ENCODE measurements at places on chromosomes 7 and 10.

GRCh38 chr10:63994371-63994770 lies 473.2 kb downstream of the REEP3 start:
- no peak for DNase-seq

DNA sequence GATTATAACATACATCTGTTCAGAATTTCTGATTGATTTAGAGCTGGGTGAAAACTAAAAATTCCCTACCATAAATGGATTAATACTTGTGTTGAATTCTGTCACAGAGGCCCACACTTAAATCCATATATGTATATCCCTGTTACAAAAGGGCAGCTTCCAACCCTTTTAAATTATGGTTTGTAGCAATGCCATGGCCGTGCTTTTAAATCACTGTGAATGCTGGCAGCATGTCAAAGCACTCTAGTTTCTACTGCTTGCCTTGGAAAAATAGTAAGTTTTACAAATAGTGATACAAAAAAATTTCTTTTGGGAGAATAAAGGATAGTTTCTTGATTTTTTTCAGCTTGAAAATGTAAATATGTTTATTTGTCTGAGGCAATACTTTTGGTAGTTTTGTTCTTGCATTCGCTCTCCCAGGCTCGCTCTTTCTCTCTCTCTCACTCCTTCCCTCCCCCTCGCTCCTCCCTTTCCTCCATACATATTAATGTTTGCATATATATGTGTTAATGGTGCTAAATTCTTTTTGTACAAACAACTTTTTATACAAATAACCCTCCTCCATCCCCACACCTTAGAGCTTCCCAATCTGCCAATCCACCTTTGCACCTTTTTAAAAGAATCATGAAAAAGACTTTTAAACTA lies 29.8 kb downstream of the TES start:
- no peak for DNase-seq

GRCh38 chr10:109277456-109277855 lies 645.9 kb downstream of the XPNPEP1 start:
- no peak for DNase-seq

- no peak for DNase-seq
These were observed 185.4 kb downstream of the RAB11FIP2 start for GRCh38 chr10:117861329-117861728.

DNA sequence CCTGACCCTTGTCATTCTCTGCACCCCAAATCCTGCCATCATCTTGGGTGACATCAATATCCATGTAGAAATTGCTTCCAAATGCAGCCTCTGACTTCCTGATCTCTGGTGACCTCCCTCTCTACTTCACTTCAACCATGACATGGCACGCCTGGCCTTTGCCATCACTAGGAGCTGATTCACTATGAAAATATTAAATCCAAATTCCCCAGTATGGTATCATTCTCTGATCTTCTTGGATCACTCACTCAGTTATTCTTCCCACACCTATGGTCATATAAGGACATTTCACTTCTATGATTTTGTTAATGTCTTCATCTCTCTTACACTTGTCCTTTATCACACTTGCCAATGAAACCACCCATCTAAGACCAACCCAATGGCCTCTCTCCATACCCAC lies 73.7 kb upstream of the ODAD2 start:
- no peak for DNase-seq

- no peak for DNase-seq
These were observed 2.1 kb upstream of the RALA start for GRCh38 chr7:39621261-39621660.

GRCh38 chr10:81848514-81848913 lies 26.5 kb upstream of the NRG3 start:
- no peak for DNase-seq

DNA sequence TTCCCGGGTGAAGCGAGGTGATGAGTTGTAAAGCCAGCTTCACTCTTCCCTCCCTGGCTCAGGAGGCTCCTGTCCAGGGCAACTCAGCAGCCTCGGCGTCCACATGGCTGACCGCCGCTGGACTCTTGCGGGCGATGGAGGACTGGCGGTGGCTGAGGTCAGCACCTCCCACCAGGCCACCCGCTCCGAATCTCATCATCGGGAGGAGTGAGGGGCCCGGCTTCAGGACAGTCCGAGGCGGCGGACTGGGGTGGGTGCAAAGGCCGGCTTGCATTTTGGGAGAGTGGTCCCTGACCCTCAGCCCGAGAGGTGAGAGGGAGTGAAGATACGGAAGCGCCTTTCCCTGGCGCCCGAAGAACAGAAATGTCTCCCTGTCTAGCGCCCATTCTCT lies 759 bp downstream of the DNAJB12 start:
- DNase-seq = no peak

DNA sequence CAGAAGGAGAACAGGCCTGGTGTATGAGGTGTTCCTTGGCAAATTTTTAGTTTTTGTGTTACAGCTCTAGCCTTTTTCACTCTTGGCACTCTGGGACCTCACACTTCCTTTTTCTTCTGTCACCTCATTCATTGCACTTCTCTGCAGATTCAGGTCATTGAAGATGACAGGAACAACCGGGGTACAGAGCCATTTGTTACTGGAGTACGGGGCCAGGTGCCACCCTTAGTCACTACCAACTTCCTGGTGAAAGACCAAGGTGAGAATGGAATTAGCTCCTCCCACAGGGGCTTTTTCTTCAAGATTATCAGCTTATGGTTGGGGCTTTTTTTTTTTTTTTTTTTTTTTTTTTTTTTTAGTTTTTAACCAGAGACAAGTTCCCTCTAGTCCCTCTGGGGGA lies 18.5 kb upstream of the CHCHD1 start:
- no peak for DNase-seq

- no peak for DNase-seq
These were observed 986 bp upstream of the PPP2R2D start for GRCh38 chr10:131899695-131900349.

GRCh38 chr7:81684514-81685269 lies 85.2 kb downstream of the HGF start:
- DNase-seq = no peak

DNA sequence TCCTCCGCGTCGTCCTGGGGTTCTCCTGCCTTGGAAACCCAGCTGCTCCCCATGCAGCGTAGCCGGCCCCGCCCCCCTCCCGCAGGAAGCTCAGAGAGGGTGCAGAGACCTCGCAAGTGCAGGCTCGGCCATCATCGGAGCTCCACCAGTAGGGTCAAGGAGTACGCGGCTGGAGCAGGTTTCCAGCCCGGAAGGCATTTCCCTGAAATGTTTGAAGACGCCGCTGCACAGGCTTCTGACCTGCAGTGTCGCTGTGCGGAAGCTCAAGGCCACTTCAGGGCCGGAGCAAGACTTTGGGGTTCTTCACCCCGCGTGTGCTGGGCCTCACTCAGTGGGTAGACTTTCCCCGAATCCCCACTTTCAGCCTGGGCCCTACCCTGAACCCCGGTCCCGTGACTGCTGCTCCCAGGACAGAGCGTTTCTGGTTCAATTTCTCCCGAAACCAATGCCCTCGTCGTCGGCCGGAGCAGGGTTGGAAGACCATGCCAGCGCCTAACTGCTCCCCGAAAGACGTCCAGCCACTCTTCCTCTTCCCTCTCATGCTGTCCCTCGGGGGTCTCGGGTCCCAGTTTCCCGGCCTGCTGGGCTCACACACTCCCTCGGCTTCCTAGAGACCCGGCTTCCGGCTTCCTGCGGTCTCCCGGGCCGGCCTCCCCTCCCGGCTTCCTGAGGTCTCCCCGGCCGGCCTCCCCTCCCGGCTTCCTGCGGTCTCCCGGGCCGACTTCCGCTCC lies 52.1 kb downstream of the INSIG1 start:
- no peak for DNase-seq

DNA sequence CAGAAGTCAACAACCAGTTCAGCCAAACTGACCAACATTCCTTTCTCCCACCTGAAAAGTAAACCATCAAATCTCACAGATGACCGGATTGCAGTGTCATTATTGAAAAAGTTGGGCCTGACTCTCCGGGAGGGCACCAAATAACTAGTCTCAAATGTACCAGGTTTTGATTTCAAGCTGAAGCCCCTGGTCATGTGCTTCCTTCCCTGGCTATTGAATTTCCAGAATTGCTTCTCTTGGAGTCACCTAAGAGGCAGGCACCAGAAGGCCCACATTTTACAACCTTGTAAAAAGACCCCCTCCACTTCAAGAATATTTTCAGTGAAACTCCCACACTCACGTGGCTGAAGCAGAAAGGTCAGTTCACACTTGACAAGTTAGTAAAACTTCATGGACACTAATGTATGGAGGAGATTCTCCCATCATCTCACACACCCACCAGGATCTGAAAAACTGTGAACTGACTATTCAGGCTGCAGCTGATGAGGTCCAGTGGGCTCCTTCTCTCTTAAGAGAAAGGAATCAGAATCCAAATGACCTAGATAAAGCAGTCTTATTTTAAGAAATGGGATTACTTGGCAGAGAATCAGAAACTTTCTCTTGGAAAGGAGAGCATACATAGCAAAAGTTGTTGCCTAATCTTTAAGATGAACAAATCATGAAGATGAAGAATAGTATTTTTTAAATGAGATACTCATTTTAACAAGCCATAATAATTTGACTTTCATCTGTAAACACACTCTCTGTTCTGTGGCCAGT lies 53.6 kb downstream of the DLD start:
- DNase-seq = no peak

GRCh38 chr10:78981257-78981969 lies 87.4 kb upstream of the ZMIZ1 start:
- peak; percentile 41 for DNase-seq

- no peak for DNase-seq
These were observed 136.8 kb upstream of the PDE1C start for GRCh38 chr7:32206987-32207386.

GRCh38 chr7:118075936-118076335 lies 108.0 kb upstream of the LSM8 start:
- DNase-seq = no peak

- no peak for DNase-seq
These were observed 656.5 kb downstream of the SDK1 start for GRCh38 chr7:3957472-3958108.

Measured in stimulated activated naive CD8-positive, alpha-beta T cell treated with anti-CD3 and anti-CD28 coated beads, Interleukin-15, Interleukin-2, amounts not matched to agents 100 U/mL and 50 U/mL, for 24 hours (primary cell).